Stimulated activated CD8-positive, alpha-beta memory T cell treated with anti-CD3 and anti-CD28 coated beads, Interleukin-7, amount 100 ng/mL, for 24 hours (primary cell): ENCODE measurements at places on chromosomes 5 and 9.

GRCh38 chr5:157026789-157027424, 32.0 kb downstream of the HAVCR1 start:
- DNase-seq, result no peak

DNA sequence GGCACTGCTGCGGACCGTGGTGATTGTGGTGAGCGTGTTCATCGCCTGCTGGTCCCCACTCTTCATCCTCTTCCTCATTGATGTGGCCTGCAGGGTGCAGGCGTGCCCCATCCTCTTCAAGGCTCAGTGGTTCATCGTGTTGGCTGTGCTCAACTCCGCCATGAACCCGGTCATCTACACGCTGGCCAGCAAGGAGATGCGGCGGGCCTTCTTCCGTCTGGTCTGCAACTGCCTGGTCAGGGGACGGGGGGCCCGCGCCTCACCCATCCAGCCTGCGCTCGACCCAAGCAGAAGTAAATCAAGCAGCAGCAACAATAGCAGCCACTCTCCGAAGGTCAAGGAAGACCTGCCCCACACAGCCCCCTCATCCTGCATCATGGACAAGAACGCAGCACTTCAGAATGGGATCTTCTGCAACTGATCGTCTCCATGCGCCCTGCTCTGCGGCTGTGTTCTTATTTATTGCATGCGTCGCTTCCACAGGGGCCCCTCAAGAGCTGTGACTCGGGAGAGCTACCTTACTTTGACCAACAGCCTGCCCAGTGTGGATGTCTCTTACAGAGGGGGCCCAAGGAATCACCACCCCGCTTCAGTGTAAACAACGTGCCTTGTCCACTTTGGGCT, 10.8 kb downstream of the S1PR3 start:
- DNase-seq, result no peak

DNA sequence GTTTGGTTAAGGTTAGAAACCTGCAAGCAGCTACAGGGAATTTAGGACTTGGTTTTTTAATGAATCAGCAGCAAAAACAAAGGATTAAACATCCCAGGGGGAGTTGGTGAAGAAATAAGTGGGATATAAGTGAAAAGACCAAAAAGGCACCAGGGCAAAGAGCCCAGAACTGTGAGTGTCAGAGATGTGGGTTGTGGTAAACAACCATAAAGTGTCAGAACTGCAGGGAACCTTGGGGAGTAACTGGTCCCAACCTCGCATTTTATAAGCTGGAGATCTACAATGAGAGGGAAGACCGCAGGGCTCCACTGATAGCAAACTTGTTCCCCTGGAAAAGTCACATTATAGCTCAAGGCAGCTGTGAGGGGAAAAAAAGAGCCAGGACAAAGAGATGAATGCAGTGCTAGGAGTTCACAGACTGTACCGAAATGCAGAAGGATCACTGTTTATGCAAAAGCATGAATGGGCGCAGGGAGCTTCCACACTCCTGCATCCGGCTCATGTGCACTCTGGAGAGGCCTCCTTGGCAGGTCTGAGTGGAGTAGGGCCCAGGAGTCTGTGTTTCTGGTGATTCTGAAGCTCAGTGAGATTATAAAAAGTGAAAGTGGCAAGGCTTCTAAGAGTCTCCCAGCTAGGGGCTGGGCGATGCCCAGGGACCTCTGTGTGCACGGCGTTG, 156.3 kb downstream of the GOLPH3 start:
- DNase-seq, result no peak

- no peak for DNase-seq
Measured at GRCh38 chr9:123495731-123496130, 139.7 kb downstream of the CRB2 start.

DNA sequence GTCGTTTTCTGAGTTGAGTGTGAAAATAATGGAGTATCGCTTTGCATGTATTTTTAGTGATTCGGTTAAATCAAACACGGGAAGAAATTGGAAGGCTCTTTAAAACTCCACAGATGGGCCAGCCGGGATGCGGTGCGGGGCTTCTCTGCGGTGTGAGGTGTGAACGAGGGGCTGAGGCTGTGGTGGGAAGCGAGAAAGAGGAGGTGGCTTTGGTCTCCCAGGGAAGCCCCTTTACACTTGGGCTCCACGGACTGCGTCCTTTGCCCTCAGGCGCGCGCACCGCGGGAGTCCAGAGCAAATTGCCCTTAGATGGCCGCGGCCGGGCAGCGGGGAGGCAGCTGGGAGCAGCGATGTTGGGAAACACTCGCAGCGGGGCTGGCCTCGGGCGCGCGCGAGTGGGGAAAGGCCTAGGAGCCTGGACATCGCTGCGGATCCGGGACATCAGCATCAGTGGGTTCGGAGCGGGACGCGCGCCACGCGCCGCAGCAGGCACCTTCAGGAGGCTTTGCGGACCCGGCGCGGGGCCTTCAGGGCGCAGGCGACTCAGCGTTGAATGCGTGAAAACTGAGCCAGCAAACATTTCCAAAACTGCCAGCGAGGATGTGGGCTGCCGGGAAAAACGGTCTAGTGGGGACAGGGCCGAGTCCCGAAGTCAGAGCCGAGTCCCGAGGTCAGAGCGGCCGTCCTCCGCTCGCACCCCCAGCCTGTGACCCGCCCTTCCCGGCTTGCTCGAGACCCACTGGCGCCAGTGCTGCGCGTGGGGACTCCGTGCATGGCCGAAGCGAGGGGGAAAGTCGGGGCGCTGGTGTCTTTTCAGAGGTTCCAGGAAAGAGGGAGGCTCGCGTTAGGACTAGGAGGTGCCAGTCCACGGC, 6.5 kb downstream of the IRX1 start:
- DNase-seq, result no peak

GRCh38 chr5:56951126-56951945, 587 bp downstream of the MIER3 start:
- no peak for DNase-seq

DNA sequence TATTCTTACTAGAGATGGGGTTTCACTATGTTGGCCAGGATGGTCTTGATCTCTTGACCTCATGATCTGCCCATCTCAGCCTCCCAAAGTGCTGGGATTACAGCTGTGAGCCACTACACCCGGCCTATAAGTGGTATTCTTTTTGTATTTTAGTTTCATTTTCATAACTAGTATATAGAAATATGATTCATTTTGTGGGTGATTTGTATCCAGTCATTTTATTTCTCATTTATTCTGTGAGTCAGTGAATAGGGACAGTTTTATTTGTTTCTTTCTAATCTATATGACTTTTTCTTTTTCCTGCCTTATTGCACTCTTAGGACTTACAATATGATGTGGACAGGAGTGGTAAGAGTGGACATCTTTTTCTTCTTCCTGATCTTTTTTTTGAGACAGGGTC, 112.9 kb downstream of the AOPEP start:
- DNase-seq, result no peak

GRCh38 chr5:180423133-180423532, 70.0 kb upstream of the GFPT2 start:
- no peak for DNase-seq

GRCh38 chr5:140075371-140075770, 32.3 kb upstream of the NRG2 start:
- DNase-seq, result no peak

- DNase-seq, result no peak
Measured at GRCh38 chr5:113329981-113330380, 104.8 kb downstream of the TSSK1B start.

- no peak for DNase-seq
Measured at GRCh38 chr9:1837453-1838084, 177.6 kb upstream of the SMARCA2 start.

DNA sequence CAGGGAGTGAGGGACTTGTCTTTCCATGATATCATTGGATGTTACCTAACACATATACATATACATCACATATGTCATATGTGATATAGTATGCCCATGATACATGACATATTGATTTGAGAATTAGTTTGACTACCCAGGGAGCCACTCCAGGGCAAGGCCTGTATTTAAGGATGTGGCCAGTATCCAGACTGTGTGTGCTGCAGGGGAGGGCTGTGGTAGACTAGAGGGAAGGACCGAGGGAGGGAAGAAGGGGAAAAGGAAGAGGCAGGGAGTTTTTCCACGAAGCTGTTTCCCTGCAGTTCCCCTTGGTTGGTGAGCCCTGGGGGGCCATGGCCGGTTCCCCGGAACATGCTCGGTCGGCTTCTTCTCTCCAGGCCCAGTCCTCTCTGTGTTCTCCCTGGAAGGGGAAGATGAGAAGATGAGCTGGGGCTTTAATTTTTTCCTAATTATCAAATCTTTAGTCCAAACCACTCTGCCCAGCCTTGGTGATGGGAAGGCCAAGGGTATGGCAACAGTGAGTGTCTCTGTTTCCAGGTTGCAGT, 48.7 kb downstream of the NSUN2 start:
- no peak for DNase-seq

DNA sequence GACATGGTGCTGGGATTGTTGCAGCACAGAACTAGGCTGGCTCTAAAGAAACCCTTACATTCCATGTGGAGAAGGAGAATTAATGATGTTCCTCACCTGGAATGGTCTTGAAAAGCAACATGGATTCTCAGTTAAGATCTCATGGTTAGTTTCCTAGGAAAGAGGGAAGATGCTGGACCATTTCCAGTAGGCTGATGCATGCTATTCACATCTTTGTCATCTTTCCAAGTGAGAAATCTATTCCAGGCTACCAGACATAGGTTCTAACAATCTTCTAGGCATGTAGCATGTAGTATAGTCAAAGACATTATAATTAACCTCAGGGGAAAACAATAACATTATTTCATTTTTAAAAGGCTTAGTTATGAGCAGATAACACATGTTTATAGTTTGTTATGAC, 44.3 kb downstream of the TMEM252 start:
- DNase-seq, result no peak

GRCh38 chr5:179253730-179254129, 91.5 kb downstream of the ADAMTS2 start:
- DNase-seq, result no peak

DNA sequence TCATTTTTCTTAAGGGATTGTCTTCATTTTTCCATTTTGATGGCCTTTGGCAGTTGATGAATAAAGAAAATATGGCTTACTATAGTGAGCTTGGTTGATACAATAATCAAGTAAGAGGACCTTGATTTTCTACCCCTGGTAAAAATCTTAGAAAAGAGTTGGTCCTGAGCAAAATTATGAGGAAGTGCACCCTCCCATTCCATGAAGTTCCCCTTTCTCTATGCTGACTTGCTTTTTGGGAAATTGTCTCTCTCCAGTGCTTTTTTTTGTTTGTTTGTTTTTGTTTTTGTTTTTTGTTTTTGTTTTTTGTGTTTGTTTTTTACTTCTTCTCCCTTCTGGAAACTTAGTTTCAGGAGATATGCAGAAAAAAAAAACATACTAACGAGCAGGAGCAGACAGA, 449.2 kb upstream of the ACTBL2 start:
- no peak for DNase-seq

DNA sequence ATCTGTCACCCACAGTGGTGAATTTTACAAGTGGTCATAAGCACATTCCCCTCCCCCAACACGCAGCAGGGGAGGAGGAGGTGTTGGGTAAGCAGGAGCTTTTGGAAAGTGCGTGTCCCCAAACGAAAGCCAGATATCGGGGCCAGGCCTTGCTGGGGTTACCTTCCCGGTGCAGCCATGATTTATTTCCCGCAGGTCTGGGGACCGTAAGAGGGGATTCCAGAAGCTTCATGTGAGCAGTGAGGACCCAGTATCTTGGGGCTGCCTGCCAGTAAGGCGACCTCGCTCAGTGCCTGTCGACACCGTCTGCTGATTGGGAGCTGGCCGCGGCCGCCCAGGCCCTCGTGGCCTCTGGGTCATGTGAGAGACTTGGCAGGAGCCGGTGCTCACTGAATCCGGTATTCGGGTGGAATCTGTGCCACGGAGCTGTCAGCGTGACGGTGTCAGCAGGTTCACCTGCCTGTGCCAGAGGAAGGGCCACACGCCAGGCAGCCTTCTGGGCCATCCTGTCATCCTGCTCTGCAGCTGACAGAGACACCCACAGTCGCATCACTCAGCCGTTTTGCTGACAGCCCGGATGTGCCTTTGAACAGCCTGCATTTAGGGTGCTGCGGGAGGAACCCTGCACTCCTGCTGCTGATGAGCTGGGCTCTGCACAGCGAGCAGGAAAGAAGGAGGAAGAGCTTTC, 37.3 kb downstream of the SEC61B start:
- no peak for DNase-seq

- no peak for DNase-seq
Measured at GRCh38 chr9:109307380-109308240, 13.2 kb downstream of the EPB41L4B start.

GRCh38 chr5:135565266-135565665, 13.5 kb downstream of the CXCL14 start:
- DNase-seq, result no peak

- DNase-seq, result no peak
Measured at GRCh38 chr9:107683566-107683965, 194.0 kb upstream of the KLF4 start.

GRCh38 chr9:137744632-137745183, 125.9 kb downstream of the EHMT1 start:
- DNase-seq, result no peak

GRCh38 chr5:40386289-40386688, 293.4 kb upstream of the PTGER4 start:
- no peak for DNase-seq
